Smooth muscle cell of trachea (primary cell): ENCODE measurements at places on chromosomes 4 and X. TPM values are rescaled to one million over a fixed set of nuclear protein-coding genes. Genes with fewer than 3 reads are reported as not detected.

Gene SMIM43
- total RNA-seq = 3.9 and 6.6 TPM in 2 replicates

Gene ZNF711
- under 0.01 and 0.29 TPM in 2 replicates for total RNA-seq

Gene CXorf49
- total RNA-seq = not detected in 2 replicates

Gene NUP62CL
- 0.17 and 0.29 TPM in 2 replicates for total RNA-seq

Gene PDZD4
- 0.15 and 0.33 TPM in 2 replicates for total RNA-seq

Gene TEX13C
- total RNA-seq = not detected in 2 replicates

Gene FGF5
- 20.8 and 24.7 TPM in 2 replicates for total RNA-seq

Gene USP17L27
- not detected in 2 replicates for total RNA-seq

Gene NOX1
- under 0.01 TPM in 1 of 2 replicates, not detected in the other for total RNA-seq
